NCI-H748 treated with DMSO at 0.1 percent for 48 hours (cell line): ENCODE measurements at places on chromosomes 7 and 10.

DNA sequence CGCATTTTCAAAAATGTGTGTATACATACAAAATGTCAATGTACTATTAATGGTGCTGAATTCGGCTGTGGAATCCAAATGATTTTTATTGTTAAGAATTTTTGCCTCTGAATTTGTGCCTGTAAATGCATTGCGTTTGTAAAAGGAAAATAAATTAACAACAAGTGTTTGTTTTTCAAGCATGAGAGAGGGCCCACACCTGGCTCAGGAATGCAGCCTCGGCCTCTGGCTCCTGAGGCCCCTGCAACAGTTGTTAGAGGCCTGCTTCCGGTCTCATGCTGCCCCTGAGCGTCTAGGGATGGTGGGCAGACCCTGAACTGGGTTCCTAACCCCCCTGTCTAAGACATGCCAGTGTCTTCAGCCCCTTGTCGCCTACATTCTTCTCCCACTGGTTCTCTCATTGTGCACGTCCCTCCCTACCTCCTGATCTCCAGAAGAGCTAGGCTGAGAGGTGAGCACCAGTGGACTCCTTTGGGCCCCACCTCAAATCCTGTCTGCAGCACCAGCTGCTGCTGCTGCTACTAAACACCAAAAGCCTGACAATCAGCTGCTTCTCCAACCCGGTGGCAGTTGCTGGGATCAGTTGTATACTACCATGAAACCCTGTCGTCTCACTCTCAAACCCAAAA is 1.9 kb upstream of the BTBD16 start:
- DNase-seq: no peak

- no peak for DNase-seq
Observed at GRCh38 chr7:132450188-132450587, 126.1 kb downstream of the PLXNA4 start.

- DNase-seq: no peak
Observed at GRCh38 chr10:11430421-11431215, 180.8 kb downstream of the USP6NL start.

DNA sequence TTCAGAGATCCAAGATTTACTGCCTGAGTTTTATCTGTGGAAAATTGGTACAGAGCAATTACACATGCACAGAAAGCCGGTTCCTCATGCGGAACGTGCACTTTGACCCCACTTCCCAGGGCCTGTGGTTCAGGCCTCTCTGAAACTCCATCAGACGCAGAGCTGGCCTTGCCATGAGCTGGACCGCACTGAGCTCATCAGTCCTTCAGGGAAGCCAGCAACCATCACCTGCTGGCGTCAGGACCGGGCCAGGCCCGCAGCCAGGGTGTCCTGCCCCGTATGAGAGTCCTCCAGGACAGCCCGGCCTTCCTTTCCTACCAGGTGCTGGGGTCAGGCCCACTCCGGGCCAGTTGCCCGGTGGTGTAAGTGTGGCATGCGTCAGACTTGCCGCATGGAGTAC is 446.5 kb upstream of the FOXK1 start:
- no peak for DNase-seq

GRCh38 chr7:129188372-129188891 is at the start of gene SMO:
SMO (plus strand) TSS chr7:129188633; CDS start chr7:129189152, 519 bp downstream.
- no peak for DNase-seq

- no peak for DNase-seq
Observed at GRCh38 chr7:7416031-7416858, 119.4 kb downstream of the COL28A1 start.

DNA sequence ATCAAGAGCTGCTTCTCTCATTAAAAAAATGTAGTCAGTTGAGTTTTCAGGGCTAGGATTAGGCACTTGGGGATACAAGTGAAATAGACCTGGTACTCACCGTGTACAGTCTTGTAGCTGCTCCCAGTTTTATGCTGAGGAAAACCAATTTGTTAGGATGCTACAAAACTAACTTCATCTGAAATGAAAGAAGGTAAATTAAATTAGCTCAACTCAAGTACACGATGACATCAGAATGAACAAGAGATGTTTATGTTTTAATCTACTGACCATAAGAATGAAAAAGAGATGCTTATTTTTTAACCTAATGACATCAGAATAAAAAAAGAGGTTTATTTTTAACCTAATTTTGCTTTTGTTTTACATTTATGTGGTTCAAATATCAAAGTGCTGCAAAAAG is 73.7 kb downstream of the AP3M1 start:
- no peak for DNase-seq

DNA sequence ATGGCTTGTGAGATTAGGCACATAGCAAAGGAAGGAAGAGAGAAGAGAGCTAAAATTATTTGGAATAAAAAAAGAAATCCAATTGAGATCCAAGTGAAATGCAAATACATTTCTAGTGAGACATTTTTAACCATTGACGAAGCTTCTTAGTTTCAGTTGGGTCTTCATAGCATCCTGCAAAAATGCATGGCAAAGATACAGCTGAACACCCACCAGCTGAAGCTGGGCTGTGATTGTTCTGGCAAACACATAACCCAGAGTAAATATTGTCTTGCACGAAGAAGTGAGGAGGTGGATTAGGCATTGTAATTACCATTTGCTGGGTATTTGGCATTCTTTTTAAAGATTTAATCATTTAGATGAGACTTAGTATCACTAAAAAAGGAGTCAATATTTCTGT is 409.4 kb downstream of the GRM8 start:
- no peak for DNase-seq

DNA sequence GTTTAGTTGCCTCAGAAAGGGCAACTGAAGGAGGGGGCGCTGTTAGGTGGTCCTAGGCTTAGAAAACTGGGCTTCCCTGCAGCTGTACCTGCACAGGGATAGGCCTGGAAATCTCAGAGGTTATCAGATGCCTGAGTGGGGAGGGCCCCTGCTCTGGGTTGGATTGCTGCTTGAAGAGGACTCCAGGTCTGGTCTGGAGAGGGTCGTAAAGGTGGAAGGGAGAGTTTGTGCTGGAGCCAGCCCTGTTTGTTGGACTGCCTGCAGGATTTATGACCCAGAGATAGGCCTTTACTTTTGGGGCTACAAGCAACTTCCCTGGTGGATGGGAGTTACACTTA is 765.9 kb downstream of the GRID1 start:
- DNase-seq: no peak

GRCh38 chr10:110436554-110437350 is 61.0 kb upstream of the DUSP5 start:
- no peak for DNase-seq

DNA sequence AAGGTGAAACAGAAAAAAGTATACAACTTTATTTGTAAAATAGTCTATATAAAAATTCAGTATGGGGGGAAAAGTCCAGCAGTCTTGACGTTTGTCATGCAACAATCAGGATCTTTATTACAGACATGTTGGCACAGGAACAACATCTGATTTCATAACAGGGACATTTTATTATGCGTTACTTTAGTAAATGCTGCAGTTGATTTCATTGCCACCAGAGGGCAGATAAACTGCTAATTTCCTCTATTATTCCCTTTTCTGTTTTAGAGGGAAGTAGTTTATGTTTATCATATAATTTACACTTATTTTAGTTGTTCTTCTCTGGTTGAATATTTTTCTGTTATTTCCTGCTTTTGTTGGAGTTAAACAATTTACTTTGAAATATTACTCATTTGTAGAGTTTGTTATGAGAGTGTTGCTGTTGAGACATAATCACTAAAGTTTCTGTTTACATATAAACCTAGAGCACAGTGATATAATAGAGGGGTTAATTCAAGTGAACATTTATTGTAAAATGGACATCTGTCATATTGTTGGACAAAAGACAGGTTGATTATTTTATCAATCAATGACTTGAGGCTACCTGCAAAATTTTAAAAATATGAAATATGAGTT is 3.3 kb downstream of the PLXDC2 start:
- DNase-seq: peak; percentile 15

GRCh38 chr7:82293467-82293866 is 150.1 kb downstream of the CACNA2D1 start:
- no peak for DNase-seq

GRCh38 chr7:131265227-131265626 is 62.4 kb upstream of the MKLN1 start:
- DNase-seq: no peak

GRCh38 chr10:60208676-60209269 is 180.9 kb downstream of the ANK3 start:
- peak; percentile 5 for DNase-seq

GRCh38 chr7:17994079-17994850 is 33.4 kb downstream of the PRPS1L1 start:
- no peak for DNase-seq
